Muscle of leg (tissue), 16 donors: ENCODE measurements at places on chromosomes 1 and 21. TPM values are rescaled to one million over a fixed set of nuclear protein-coding genes. Genes with fewer than 3 reads are reported as not detected.

Gene MIS18A
- 7.8 TPM for total RNA-seq

Gene ZNF648
- total RNA-seq, result 0.04 TPM

Gene RIMKLA
- 0.71 TPM for total RNA-seq

Gene PADI1
- 0.13 TPM for total RNA-seq

Gene C1orf116
- total RNA-seq, result under 0.01 TPM

Gene CIART
- total RNA-seq, result 2.2 TPM

Gene LCE6A
- not detected for total RNA-seq

Gene ANGPTL1
- total RNA-seq, result 98.2 TPM

Gene KCNA2
- 0.75 TPM for total RNA-seq

Gene FCRLB
- 0.40 TPM for total RNA-seq

Gene NUP210L
- 0.04 TPM for total RNA-seq

Gene C1orf185
- total RNA-seq, result not detected

DNA sequence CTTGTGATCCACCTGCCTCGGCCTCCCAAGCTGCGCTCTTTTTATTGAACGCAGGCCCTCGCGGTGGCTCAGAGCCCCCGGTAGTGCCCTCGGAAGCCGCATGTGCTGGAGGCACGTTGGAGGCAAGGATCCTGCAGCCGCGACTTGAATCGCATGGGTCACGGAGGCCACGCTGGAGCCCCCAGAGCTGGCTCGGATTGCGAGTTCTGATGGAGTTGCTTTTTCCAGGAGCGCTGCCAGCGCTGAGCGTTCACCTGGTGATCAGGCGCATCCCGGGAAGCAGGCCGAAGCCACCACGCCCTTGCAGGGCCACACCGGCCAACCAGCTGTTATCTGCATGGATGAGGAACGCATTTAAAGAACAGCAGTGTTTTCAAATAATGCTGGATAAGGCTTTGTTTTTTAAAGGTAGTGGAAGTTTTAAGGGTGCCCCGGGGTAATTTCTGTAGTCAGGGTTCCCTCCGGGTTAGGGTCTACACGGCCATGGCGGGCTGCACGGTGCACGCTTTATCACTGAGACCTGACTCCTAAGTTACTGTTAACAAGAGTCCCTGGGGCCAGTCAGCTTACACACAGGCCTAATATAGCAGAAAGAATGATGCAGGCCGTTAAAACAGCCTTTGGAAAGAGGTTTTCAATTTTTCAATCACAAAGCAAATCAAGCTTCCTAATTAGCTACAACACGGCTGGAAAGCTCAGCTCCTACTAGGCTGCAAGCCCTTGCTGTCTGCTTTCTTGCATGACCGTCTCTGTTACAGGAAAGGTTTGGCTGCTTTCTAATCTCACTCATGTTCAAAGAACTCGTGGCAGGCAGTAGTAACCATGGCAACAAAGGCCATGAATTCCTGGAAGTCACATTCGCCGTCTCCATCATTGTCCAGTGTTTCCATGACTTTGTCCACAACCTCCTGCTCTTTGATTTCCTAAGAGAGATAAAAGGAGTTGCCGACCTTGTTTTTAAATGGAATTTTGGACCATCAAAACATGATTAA, 6.0 kb downstream of the S100B start:
- no peaks in the 10 kb centered on the region for H3K36me3 ChIP-seq
- peaks cover 20% of the 10 kb centered on the region for H3K4me1 ChIP-seq
- H3K4me3 ChIP-seq, result no peak overlapping the region

DNA sequence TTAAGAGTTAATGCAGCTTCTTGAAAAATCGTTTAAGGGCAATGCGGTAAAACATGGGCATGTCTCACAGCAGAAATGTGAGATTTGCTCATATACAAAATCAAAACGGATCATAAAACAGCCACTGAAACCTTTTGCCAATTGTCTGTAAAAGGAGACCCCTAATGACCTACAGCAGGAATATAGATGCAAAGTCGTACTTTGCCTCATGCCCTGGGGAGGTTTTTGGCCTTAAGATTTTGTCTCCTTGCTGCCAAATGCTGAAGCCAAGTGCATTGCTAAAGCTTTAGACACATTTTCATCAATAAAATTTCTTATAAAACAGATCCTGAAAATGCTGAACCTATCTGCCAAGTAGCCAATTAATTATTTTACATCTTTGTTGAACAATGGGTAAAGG, 226.9 kb downstream of the TGFB2 start:
- H3K4me3 ChIP-seq, result no peak overlapping the region
- peak overlapping the region; percentile 5 for H3K27ac ChIP-seq
- no peaks in the 10 kb centered on the region for H3K36me3 ChIP-seq
- no peaks in the 10 kb centered on the region for H3K27me3 ChIP-seq
- H3K4me1 ChIP-seq, result peaks cover 2% of the 10 kb centered on the region
- DNase-seq, result peak; percentile 92

DNA sequence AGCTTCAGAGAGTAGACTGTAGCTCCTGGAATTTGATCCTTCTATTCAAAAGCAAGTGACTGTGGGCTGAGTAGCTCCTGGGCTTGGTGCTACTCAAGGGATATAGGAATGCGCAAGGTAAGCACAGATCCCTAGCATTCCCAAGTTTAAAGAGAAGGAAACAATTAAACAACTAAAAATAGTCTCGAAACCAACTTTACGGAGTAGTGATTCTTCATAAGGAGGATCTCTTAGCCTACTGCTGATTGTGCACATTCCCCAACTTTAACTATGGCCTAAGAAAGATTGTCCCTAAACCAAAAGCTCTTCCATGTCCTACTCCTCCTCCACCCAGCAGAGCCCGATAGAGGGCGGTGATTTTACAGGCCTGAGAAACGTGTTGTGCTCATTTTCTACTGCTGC, 226.5 kb upstream of the CAMK1G start:
- H3K4me3 ChIP-seq, result no peak overlapping the region
- no peak overlapping the region for H3K27ac ChIP-seq
- H3K27me3 ChIP-seq, result no peaks in the 10 kb centered on the region
- no peak for DNase-seq

DNA sequence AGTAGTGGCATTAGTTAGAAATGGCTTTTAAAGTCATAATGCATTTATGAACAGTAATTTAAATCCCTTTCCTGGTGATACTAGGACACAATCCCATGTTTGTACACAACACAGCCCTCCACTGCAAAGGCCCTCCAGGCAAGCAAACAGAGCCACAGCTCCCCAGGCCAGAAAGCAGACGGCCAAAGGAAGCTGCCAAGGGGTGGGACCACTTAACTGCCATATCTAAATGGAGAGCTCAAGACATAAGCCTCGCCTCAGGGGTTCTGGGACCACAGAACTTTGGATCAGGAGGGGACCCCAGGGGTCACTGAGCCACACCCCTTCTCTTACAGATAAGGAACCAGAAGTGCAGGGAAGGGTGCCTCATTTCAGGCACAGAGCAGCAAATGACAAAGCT, 189.7 kb downstream of the KCNH1 start:
- H3K4me1 ChIP-seq, result peaks cover 3% of the 10 kb centered on the region
- H3K27me3 ChIP-seq, result no peaks in the 10 kb centered on the region

GRCh38 chr1:1779691-1780597, 1.7 kb upstream of the NADK start:
- H3K27ac ChIP-seq, result peak overlapping the region; percentile 40
- peaks cover 46% of the 10 kb centered on the region for H3K4me1 ChIP-seq
- H3K36me3 ChIP-seq, result peaks cover 11% of the 10 kb centered on the region
- no peak overlapping the region for H3K4me3 ChIP-seq
- H3K27me3 ChIP-seq, result no peaks in the 10 kb centered on the region

DNA sequence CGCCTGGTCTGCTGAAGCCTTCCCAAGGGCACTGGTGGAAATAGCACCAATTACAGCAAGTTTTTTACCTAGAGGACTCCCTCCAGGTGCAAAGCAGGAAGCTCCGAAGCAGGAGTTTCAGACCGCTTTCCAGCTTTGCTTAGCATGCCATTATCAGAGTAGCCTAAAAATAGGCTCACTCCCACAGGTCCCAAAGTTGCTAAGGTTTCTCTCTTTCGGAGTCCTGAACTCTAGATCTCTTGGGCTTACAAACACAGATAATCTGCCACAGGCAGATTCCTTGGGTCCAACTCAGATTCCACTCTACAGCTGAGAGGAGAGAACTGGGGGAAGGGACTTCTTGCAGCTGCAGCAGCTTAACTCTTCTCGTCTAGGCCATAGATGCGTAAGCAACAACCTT, 22.5 kb downstream of the ZMYND12 start:
- H3K4me3 ChIP-seq, result no peak overlapping the region
- H3K27me3 ChIP-seq, result no peaks in the 10 kb centered on the region
- peaks cover 2% of the 10 kb centered on the region for H3K4me1 ChIP-seq
- H3K27ac ChIP-seq, result no peak overlapping the region
- DNase-seq, result peak; percentile 80

GRCh38 chr1:237191403-237191802, 149.4 kb downstream of the RYR2 start:
- H3K4me3 ChIP-seq, result no peak overlapping the region
- no peaks in the 10 kb centered on the region for H3K4me1 ChIP-seq
- H3K36me3 ChIP-seq, result no peaks in the 10 kb centered on the region
- H3K27ac ChIP-seq, result no peak overlapping the region

GRCh38 chr1:168700575-168701268, 28.3 kb downstream of the DPT start:
- H3K36me3 ChIP-seq, result no peaks in the 10 kb centered on the region
- H3K27me3 ChIP-seq, result no peaks in the 10 kb centered on the region
- H3K27ac ChIP-seq, result no peak overlapping the region

DNA sequence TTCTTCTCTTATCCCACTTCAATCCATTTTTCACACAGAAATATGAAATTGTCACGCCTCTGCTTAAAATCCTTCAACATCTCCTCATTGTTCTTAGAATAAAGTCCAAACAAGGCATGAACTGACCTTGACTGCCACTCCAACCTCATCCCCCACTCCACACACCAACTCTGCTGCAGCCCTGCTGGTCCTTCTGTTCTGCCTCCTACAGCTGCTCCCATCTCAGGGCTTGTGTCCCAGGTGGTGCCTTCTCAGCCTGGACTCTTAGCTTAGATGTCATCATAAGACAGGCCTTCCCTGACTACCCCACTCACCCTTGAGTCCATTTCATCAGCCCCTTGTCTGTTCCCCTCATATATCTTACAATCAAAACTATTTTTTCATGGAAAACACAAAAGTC, 10.4 kb downstream of the TARBP1 start:
- no peaks in the 10 kb centered on the region for H3K27me3 ChIP-seq
- H3K4me3 ChIP-seq, result no peak overlapping the region

DNA sequence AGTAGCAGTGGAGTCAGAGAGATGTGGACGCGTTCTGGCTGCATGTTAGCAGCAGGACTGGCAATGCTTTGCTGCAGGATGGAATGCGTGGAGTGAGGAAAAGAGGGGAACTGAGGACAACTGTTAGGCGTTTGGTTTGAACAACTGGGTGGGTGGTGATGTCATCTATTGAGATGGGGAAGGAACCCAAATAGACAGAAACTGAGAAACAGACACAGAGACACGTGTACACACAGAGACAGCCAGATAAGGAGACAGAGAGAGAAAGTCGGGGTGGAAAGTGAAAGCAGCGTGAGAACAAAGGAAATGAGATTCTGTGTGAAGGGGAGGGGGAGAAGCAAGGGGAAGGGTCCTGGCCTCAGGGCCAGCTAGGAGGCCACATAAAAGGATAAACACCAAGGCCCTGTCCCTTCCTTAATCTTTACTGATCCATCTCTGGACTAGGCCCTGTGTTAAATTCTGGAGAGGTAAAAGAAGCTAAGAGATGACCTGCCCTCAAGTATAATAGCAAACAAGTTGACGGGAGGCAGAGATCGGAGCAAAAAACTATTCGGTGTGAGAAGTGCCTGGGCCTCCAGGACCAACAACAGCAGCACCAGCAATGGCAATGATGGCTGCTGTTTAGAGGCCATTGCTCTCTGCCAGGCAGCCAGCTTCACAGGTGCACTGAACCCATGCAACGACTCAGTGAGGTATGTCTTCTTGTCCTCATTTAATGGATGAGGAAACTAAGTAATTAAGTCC, 31.6 kb downstream of the VWA5B1 start:
- no peak overlapping the region for H3K4me3 ChIP-seq
- H3K27me3 ChIP-seq, result peaks cover 10% of the 10 kb centered on the region
- H3K36me3 ChIP-seq, result no peaks in the 10 kb centered on the region
- peaks cover 56% of the 10 kb centered on the region for H3K4me1 ChIP-seq
- no peak overlapping the region for H3K27ac ChIP-seq

DNA sequence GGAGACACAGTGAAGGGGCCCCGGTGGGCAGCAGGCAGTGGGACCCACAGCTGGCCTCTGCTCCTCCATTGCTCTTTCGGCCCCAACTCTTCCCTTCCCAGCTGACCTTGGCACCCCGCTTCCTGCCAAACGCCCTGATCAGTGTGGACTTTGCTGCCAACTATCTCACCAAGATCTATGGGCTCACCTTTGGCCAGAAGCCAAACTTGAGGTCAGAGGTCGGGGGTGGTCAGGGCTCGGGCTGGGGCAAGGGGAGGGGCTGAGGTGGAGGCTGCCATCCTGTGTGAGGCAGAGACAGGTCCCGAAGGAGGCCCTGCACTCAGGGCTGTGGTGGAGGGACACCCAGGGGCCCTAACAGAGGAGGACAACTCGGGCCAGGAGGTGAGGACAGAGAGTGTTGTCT, 13.7 kb downstream of the PODN start:
- DNase-seq, result no peak
- H3K4me3 ChIP-seq, result no peak overlapping the region
- H3K36me3 ChIP-seq, result peaks cover 2% of the 10 kb centered on the region
- H3K27me3 ChIP-seq, result no peaks in the 10 kb centered on the region

DNA sequence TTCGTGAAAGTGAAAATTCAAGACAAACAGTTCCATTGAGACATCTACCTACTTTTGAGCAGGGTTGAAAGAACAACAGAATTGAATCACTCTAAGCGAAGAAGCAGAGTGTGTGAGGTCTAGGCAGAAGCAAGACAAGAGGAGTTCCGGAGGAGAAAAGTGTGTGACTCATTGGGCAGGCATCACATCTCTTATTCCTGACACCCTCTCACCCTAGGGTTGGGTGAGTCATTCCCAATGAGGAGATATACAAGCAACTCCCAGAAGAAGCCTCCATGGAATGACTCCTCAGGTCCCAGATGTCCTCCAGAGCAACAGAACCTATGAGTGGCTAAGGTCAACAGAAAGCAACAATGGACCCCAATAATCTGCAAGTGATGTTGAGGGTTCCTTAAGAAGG, 138.1 kb downstream of the TPR start:
- no peak for DNase-seq
- H3K4me1 ChIP-seq, result no peaks in the 10 kb centered on the region
- no peak overlapping the region for H3K27ac ChIP-seq

DNA sequence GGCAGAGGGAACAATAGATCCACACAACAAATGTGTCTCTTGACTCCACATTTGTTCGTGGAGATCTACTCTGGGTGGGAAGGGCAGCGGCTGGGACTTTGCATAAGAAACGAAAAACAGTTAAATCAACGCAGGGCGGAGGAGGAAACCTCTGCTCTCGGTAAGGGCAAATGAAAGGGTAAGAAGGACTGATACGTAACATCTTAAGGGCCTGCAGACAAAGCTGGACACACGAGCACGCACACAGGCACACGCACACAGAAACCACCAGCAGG, 57.3 kb downstream of the MRPL37 start:
- DNase-seq, result no peak
- H3K27me3 ChIP-seq, result no peaks in the 10 kb centered on the region
- no peak overlapping the region for H3K27ac ChIP-seq
- no peak overlapping the region for H3K4me3 ChIP-seq

DNA sequence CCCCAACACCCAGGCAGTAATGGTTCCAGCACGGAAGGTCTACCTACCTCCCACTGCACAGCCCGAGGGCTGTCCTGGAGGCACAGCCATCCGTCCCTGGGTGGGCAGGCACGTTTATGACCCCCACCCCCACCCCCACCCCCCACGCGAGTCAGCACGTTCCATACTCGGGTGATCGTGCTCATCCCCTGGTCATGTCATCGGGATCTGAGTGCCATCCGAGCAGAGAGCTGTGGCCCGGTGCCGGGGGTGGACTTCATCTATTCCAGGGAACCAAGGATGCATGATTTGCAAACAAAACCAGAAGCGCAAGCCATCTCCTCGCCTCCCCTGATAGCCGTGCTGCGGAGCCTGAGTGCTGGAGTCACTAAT, 1.1 kb downstream of the TSPEAR start:
- no peak overlapping the region for H3K27ac ChIP-seq
- peaks cover 92% of the 10 kb centered on the region for H3K27me3 ChIP-seq
- H3K36me3 ChIP-seq, result no peaks in the 10 kb centered on the region
- H3K4me3 ChIP-seq, result no peak overlapping the region
- H3K4me1 ChIP-seq, result peaks cover 25% of the 10 kb centered on the region
- no peak for DNase-seq
